MM.1S (cell line): ENCODE measurements at places on chromosomes 4 and X.

DNA sequence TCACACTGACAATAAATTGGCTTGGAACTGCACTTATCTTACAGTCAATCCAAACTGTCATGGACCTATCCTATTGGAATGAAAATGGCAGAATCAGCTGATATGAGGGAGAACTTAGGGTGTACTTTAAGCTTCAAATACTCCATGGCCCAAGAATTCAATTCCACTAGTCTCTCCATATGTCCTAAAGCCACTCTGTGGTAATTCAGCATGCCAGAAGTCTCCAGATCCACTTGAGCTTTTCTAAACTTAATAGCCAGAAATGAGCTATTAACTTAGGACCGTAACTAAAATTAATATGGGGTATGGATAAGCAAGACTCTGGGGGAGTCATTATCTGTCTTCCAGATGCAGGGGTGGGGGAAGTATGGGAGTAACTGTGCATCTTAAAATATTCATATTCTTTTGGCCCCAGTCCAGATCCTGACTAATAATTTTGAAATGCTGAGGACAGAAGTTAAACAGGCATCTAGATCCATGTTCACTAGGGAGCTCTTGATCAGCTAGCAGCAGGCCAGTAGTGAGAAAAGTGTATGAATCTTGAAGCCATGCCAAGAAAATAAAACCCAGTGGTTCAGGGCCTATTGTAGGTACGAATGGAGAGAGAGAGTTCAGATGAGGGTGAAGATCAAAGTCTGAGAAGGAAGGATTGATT, 167.6 kb downstream of the DKK2 start:
- no peak for DNase-seq

GRCh38 chr4:113744667-113745240, 16.8 kb downstream of the CAMK2D start:
- DNase-seq, result no peak

GRCh38 chr4:39045827-39046221, 13.6 kb upstream of the TMEM156 start:
- DNase-seq, result no peak

DNA sequence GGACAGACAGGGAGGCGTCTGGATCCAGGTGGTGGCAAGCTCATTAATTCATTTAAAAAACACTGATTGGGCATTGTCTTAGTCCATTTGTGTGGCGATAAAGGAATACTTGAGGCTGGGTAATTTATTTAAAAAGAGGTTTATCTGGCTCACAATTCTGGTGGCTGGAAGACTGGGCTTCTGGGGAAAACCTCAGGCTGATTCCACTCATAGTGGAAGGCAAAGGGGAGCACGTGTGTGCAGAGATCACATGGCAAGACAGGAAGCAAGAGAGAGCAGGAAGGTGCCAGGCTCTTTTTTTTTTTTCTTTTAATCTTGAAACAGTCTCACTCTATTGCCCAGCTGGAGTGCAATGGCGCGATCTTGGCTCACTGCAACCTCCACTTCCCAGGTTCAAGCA, 100.2 kb upstream of the METTL14 start:
- DNase-seq, result no peak

DNA sequence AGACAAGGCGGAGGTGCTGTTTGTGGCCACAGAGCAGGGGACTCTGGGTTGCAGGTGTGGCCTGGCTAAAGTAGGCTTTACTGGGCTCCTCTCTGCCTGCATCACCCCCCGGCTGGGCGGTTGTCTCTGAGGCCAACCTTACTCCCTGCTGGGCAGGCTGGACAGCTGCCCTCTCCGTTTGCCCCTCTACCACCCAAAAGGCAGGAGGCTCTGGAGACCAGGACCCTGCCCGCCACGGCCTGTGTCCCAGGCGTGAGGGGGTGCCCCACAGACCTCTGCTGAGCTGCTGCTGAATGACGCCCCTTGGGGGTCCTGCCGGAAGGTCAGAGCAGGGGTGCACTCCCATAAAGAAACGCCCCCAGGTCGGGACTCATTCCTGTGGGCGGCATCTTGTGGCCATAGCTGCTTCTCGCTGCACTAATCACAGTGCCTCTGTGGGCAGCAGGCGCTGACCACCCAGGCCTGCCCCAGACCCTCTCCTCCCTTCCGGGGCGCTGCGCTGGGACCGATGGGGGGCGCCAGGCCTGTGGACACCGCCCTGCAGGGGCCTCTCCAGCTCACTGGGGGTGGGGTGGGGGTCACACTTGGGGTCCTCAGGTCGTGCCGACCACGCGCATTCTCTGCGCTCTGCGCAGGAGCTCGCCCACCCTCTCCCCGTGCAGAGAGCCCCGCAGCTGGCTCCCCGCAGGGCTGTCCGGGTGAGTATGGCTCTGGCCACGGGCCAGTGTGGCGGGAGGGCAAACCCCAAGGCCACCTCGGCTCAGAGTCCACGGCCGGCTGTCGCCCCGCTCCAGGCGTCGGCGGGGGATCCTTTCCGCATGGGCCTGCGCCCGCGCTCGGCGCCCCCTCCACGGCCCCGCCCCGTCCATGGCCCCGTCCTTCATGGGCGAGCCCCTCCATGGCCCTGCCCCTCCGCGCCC, 920 bp downstream of the HTT-AS start:
- DNase-seq, result no peak

DNA sequence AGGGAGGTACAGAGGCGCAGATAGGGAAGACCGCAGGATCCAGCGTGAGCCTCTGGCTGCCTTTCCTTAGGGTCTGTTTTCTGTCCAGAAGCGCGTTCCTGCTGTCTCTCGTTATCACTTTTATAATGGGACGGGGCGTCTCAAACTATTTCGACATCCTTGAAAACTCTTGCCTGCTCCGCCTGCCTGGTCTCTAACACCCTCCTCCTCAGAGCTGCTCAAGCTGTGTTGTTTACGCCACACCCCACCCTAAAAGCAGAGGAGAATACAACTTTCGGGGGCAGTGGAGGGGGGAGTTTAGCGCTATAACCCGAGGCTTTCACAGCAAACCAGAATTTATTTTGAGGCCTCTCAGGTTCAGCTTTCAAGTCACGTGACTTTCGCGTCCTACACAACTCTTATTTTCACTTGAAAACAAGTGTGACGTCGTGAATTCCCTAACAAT, 646 bp upstream of the FAM3A start:
- DNase-seq, result no peak

DNA sequence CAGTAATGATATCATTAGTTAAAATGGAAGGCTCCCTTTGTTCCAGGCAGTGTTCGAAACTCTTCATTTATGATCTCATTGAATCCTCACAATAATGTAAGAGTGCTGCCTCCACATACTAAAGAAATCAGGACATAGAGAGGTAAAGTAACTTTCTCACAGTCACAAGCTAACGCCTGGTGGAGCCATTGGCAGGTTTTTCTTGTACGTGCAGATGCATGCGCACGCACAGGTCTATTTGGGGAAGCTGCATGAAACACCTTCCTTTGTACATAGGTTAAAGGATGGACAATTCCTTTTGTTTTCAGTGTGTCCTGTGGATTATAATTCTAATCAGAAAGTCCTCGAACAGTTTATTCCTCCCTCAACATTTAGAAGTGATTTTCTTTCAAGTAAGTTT, 176.2 kb downstream of the RAPGEF2 start:
- no peak for DNase-seq

DNA sequence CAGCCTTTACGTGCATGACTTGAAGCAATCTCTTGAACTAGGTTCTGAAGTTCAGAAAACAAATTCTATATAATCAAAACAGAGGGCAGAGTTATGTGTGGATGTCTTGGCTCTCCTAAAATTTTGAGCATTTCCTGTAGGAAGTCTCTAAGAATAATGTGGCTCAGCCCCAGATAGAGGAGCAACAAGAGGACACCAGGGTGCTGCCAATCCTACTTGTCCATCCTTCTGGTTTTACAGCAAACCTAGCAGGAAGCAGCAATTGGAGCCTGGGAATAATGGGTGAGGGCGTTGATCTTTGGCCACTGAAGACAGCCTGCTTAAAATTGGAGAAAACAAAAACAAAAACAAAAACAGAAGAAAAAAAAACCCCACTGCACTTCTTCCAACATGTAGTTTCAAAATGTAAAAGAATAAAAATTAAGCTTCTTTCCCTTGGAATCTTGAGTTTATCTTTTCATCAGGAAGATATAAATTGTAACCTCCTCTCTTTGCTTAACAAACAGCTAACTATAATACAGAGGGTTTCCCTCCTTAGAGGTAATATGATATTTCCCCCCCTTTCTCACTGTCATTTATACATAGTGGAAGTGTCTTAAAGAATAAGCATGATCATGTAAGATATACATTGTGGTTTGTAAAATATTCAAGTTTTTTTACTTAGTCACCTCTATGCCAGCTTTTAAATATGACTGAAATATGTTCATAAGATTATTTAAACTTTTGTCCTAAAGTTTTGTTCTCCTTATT, 130.6 kb downstream of the FBXO8 start:
- DNase-seq, result no peak
